ENCODE measurements at places on chromosomes 5 and 9. TPM values are rescaled to one million over a fixed set of nuclear protein-coding genes. Genes with fewer than 3 reads are reported as not detected.

- no peak for DNase-seq
Observed at GRCh38 chr9:101383361-101383760, 1.4 kb downstream of the BAAT start.

DNA sequence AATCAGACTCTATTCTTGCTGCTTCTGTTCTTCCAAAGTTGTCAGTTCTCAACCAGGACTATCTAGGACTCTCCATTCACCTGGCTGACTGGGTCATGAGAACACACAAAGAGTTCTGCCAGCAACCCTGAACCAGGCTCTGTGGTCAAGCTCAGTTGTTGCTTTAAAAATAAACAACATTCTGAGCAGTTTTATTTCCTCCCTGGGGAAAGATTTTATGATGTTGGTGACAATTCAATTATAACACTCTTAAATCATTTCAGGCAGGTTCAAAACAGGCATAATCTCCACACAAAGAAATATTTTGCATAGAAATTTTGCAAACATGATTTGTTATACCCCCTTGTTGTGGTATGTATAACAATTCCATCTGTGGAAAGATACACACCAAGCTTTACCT is 36.0 kb downstream of the FTMT start:
- no peak for DNase-seq

GRCh38 chr9:130394320-130394719 is 50.4 kb upstream of the ASS1 start:
- DNase-seq: no peak

WWC1 gene
- total RNA-seq: not detected
